ENCODE measurements at places on chromosomes 6 and 20. TPM values are rescaled to one million over a fixed set of nuclear protein-coding genes. Genes with fewer than 3 reads are reported as not detected.

- DNase-seq, result no peak
Observed at GRCh38 chr6:81979767-81980166, 227.3 kb upstream of the TENT5A start.

- no peak for DNase-seq
Observed at GRCh38 chr6:49531774-49532569, 18.5 kb upstream of the C6orf141 start.

GRCh38 chr6:150176152-150176551 lies 33.3 kb downstream of the PPP1R14C start:
- no peak for DNase-seq

DNA sequence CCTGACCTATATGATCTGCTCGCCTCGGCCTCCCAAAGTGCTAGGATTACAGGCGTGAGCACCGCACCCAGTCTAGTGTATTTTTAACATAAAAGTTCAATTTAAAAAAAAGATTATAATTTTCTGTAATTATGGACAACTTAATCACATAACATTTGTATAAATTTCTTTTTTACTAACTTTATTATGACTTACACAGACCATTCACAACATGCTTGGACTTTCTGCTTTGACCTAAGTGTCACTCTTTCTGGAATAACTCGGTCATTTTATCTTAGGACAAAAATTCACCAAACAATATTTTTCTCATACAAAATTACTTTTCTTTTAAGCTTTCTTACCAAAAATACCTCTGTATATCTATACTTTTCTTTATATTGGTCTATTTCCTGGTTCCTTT lies 15.4 kb upstream of the IL22RA2 start:
- DNase-seq, result no peak

DNA sequence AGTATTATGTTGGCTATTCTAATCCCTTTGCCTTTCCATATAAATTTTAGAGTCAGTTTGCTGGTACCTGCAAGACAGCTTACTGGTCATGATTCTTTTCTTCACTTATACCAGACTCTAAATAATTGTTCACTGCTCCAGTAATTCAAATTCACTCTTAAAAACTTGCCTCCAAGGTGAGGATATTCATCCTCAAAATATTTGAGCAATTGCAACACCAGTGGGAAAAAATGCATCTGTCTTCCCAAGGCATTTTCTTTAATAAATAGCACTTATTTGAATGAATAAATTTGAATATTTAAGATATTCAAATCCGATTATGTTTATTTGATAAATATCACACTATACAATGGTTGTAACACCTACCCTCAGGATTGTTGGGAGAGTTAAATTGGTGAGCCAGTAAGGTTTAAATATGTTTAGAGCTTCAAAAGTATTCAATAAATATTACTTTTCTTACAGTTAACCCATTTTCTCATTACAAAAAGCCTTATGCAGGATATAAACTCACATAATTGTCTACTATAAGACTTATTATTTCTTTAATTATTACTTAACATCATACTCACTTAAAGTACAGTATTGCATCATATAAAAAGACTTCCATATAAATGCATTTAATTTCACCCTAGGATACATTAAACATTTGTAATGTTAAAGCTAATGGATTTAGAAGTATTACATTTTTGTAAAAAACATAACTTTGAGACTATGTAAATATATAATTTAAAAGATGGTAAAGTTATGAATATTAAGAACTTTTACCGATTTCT lies 285.6 kb downstream of the SAMD5 start:
- DNase-seq, result no peak

- no peak for DNase-seq
Observed at GRCh38 chr6:4178737-4179333, 43.5 kb upstream of the ECI2 start.

DNA sequence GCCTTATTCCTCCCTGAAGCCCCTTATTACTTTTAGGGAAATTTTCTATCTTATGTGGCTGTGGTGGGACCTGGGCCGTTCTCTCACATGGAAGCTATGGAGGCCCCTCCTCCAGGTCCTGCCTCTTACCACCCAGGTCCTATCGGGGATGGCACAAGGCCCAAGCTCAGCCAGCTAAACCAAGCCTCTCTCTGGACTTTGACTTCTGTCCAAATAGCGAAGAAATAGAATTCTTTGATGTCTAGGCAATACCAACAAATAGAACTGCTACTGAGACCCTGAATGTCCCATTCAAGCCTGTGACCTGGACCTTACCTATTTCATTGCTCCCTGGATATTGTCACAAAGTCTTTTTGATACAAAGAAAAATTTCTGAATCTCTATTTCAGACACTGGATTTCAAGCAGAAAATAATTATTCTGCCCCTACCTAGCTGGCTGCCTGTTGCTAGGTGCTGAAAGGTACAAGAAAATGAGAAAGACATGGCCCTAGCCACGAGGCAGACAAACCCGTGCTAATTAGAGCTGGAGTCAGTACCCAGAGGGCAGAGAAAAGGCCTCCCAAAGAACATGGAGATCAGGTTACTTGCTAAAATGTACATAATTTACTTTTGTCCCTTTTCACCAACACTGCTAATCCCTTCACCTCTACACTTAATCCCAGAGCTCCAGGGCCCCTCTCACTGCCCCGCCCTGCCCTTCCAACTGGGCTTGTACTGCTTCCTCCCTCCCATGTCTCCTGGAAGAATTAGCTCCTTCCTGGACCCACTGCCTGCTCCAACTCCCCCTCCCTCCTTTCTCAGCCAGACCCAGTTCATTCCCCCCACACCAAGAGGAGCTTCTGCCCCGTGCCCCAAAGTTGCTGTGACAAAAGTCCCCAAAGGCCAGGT lies 15.5 kb upstream of the NNAT start:
- DNase-seq, result no peak

DNA sequence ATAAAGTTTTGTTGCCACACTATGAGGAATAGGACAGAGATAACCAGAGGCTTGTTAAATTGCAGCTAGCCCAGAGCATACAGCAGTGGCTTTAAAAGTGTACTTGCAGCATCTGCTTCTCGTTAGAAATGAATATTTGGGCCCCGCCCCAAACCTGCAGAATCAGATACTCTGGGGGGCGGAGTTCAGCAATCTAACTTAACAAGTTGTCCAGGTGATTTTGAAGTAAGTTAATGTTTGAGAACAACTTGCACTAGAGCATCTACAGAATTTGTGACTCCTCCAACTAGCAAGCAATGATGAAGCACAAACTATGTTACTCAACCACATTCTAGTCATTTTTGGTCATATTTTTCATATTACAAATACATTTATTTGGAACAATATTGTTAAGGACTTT lies 10.6 kb upstream of the SUPT3H start:
- DNase-seq, result no peak

DNA sequence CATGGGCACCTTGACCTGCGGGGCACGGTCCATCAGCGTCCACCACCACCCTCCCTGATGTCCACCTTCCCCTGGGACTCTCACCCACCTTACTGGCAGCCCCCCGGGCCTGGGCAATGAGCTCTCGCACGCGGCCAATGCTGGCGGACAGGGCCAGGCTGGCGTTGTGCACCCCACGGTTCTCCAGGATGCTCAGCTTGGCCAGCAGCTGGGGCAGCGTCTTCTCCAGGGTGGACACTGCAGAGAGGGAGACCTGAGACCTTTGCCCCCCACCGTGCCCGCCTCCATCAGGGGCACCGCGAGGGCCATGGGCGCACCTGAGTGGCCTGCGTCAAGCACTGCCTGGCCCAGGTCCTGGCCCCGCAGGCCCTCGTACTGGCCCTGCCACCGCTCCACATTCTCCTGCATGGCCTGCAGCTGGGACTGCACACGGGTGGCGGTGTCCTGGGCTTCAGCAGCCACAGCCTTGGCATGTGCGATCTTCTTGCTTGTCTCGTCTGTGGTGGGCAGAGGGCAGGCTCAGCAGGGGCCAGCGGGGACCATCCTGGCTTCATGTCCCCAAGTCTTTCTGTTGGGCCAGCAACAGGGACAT lies 12.0 kb downstream of the ADRM1 start:
- no peak for DNase-seq

GRCh38 chr20:34553366-34553867 lies 5.1 kb upstream of the MAP1LC3A start:
- DNase-seq, result no peak

GRCh38 chr6:161507375-161507774 lies 233.5 kb upstream of the AGPAT4 start:
- DNase-seq, result no peak

- no peak for DNase-seq
Observed at GRCh38 chr6:140203661-140204147, 829.3 kb upstream of the CITED2 start.

- no peak for DNase-seq
Observed at GRCh38 chr6:159279790-159280277, 110.6 kb downstream of the FNDC1 start.

- no peak for DNase-seq
Observed at GRCh38 chr20:32045999-32046398, 6.0 kb upstream of the HCK start.

GRCh38 chr20:33249456-33249855 lies 13.7 kb downstream of the BPIFA1 start:
- no peak for DNase-seq

- DNase-seq, result no peak
Observed at GRCh38 chr6:5403609-5404008, 142.3 kb downstream of the FARS2 start.

DNA sequence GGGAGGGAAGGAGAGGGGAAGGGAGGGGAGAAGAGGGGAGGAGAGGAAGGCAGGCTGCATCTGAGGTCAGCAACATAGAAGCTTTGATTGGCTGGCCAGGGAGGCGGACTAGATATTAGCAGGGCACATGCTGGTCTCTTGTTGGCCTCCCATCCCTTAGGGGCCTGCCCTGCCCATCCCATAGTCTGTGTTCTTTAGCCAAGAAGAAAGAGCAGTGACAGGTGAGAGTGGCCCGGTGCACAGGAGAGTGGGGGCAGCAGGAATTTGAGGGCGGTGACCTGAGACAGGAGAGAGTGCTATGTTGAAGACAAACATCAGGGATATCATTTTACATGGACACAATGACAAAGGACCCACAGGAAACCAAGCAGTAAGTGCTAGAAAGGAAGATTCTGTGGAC lies 413.5 kb downstream of the SYNE1 start:
- no peak for DNase-seq

DNA sequence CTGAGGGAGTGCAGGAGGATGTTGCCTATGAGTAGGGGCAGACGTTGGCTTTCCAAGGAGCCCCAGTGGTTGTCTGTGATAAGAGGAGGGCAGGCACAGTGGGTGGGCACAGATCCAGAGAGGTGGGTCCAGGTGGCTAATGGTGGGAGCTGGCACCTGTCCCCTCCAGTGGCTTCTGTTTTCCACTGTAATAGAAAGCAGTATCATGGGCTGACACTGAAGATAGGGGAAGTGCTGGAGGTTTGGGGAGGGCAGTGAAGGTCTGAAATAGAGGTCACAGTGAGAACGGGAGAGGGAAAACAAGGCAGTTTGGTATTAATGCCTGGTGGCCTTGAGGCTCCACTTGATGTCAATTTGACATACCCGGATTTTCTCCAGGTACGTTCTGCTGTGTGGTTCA lies 10.5 kb upstream of the TXNDC5 start:
- no peak for DNase-seq

- no peak for DNase-seq
Observed at GRCh38 chr6:37088897-37089296, 81.1 kb upstream of the PIM1 start.

- no peak for DNase-seq
Observed at GRCh38 chr6:162157167-162157870, 570.2 kb downstream of the PRKN start.

GRCh38 chr6:24666097-24666640 lies 530 bp downstream of the TDP2 start:
- DNase-seq, result no peak

DNA sequence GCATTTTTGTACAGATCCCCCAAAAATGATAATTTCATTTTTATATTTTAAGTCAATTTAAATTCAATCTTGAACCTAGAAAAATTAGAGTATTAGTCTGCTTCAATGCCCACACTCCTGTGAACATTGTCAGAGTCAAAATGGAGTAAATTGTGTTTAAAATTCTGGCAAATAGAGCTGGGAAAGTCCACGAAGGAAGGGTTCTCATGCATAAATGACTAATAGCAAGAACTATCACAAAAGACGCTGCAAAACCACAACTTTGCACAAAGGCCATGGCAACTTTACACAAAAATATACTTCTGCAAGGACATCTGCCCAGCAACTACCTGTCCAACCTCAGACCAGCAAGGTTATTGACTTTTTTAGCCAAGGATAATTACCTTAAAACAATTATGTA lies 203.2 kb upstream of the SMLR1 start:
- no peak for DNase-seq

- DNase-seq, result no peak
Observed at GRCh38 chr6:169933839-169934698, 182.6 kb downstream of the ERMARD start.

DNA sequence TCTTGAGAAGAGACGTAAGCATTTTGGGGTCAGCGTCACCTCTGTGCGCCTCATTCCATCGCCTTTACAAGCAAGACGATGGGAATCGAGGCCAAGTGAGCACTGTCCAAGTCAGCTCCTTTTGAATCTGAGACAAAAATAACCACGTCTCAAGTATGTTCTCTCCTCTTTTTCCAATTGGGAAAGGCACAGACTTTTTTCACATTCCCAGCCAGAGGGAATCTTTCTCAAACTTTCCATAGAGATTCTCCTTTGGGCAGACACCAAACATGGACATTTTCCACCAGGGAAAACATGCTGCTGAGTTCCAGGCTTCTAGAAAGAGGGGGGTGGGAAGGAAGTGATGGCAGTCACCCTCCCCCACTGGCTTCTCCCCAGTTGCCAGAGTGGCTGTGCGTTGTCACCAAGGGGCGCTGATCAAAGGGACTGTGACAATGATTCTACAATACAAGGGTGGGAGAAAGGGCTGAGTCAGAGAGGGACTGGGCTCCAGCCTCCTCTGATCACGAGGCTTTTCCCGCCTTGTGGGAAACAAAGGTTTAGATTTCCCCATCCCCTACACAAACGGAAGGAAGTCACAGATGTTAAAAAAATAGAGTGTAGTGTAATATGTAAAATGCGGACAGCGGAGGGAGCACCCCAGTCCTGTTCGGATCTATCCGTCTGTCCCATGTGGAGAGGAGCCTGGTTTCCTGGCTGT lies 281.9 kb upstream of the RNF24 start:
- no peak for DNase-seq

RALGAPA2 gene
- 20.5 TPM for total RNA-seq

KCNK15 gene
- 1.2 TPM for total RNA-seq

ZSCAN16 gene
- total RNA-seq, result 4.2 TPM

SPATA25 gene
- total RNA-seq, result 2.6 TPM

VGLL2 gene
- total RNA-seq, result not detected

CCN5 gene
- 400 TPM for total RNA-seq

RNF182 gene
- not detected for total RNA-seq

OPRM1 gene
- not detected for total RNA-seq

EDN1 gene
- 48.6 TPM for total RNA-seq

TOP1 gene
- 29.1 TPM for total RNA-seq

GSTA4 gene
- total RNA-seq, result 34.7 TPM

Measured in tibial nerve (tissue), 4 donors.